B cell (primary cell): ENCODE measurements at places on chromosomes 1 and 21. TPM values are rescaled to one million over a fixed set of nuclear protein-coding genes. Genes with fewer than 3 reads are reported as not detected.

GRCh38 chr1:43582162-43582566 lies 51.5 kb downstream of the PTPRF start:
- H3K4me1 ChIP-seq: no peaks in the 10 kb centered on the region
- H3K36me3 ChIP-seq: no peaks in the 10 kb centered on the region
- no peak overlapping the region for H3K27ac ChIP-seq
- no peak overlapping the region for H3K4me3 ChIP-seq

DNA sequence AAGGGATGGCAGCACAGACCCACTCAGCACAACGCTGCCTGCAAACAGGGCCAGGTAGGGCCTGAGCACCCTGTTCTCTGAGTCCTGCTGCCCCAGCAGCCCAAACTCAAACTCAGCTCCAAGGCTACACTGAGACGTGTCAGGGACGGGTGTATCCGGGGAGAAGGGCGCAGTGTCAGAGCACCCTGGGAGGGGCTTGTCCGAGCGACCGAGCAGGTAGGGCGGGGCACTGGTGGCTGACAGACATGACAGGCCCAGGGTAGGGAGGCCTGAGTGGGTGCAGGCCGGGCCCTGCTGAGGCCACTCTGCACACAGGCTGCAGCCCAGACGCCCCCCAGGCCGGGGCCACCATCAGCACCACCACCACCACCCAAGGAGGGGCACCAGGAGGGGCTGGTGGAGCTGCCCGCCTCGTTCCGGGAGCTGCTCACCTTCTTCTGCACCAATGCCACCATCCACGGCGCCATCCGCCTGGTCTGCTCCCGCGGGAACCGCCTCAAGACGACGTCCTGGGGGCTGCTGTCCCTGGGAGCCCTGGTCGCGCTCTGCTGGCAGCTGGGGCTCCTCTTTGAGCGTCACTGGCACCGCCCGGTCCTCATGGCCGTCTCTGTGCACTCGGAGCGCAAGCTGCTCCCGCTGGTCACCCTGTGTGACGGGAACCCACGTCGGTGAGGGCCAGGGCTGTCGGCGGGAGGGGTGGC lies 5.5 kb downstream of the SCNN1D start:
- no peak overlapping the region for H3K27ac ChIP-seq
- no peak for DNase-seq
- no peaks in the 10 kb centered on the region for H3K27me3 ChIP-seq
- H3K36me3 ChIP-seq: no peaks in the 10 kb centered on the region

- H3K27me3 ChIP-seq: no peaks in the 10 kb centered on the region
- H3K4me3 ChIP-seq: no peak overlapping the region
- H3K4me1 ChIP-seq: no peaks in the 10 kb centered on the region
- no peak overlapping the region for H3K27ac ChIP-seq
- no peaks in the 10 kb centered on the region for H3K36me3 ChIP-seq
Observed at GRCh38 chr1:37149296-37149695, 115.0 kb upstream of the GRIK3 start.

DNA sequence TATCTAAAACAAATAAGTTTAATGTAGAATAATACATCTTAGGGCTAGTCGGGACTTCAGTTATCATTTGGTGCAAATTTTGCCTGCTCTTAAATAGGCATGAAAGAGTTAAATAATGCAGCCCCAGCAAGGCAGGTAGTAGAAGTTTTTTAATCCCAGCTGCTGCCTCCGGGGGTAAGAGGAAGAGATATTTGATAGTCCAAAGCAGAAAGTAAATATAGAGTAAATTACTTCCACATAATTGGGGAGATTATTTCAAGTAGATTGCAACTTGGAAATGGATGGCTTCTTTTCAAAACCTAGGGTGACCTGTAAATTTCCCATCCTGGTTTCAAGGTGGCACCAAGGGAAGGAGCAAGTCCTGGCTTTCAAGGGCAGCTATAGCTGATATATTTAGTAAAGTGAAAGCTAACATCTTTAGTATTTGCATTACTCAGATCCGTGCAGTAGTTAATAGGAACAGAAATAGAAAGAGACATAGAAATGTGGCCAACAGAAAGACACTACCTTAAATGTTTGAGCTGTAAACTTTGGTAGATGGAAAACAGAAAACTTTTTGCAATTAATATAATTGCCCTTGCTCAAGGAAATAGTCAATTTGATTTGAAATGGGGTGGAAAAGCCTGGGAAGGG lies 109.1 kb downstream of the LMO4 start:
- no peaks in the 10 kb centered on the region for H3K27me3 ChIP-seq
- H3K36me3 ChIP-seq: no peaks in the 10 kb centered on the region
- no peak overlapping the region for H3K27ac ChIP-seq
- no peak for DNase-seq
- no peaks in the 10 kb centered on the region for H3K4me1 ChIP-seq
- no peak overlapping the region for H3K4me3 ChIP-seq

- no peak overlapping the region for H3K4me3 ChIP-seq
- H3K27me3 ChIP-seq: no peaks in the 10 kb centered on the region
- no peak overlapping the region for H3K27ac ChIP-seq
- peaks cover 3% of the 10 kb centered on the region for H3K4me1 ChIP-seq
- no peaks in the 10 kb centered on the region for H3K36me3 ChIP-seq
Observed at GRCh38 chr1:89041119-89041641, 18.5 kb upstream of the GBP3 start.

- no peaks in the 10 kb centered on the region for H3K4me1 ChIP-seq
- DNase-seq: no peak
- H3K4me3 ChIP-seq: no peak overlapping the region
Observed at GRCh38 chr1:195894411-195894810, 713.8 kb downstream of the KCNT2 start.

GRCh38 chr1:24411963-24412362 lies 1.6 kb downstream of the STPG1 start:
- no peaks in the 10 kb centered on the region for H3K36me3 ChIP-seq
- peaks cover 18% of the 10 kb centered on the region for H3K4me1 ChIP-seq
- no peak overlapping the region for H3K4me3 ChIP-seq
- DNase-seq: no peak

DNA sequence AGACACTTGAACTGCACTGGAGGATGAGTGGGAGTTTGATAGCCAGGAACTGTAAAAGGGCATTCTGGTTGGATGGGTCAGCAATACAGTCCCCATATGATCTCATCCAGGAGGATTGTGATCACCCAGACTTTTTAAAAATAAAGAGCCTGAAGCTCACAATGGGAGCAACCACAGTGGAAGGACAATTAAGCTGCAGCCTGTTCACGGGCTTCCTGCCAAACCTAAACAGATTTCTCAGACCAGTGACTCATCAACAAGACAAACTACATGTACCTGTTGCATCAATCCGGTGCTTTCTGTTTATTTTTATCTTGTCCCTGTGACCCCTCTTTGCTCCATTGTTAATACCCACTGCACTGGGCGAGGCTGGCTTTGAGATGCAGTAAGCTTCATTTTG lies 52.3 kb downstream of the PAPPA2 start:
- H3K27ac ChIP-seq: no peak overlapping the region
- H3K36me3 ChIP-seq: no peaks in the 10 kb centered on the region
- H3K27me3 ChIP-seq: no peaks in the 10 kb centered on the region
- H3K4me3 ChIP-seq: no peak overlapping the region
- no peak for DNase-seq
- H3K4me1 ChIP-seq: no peaks in the 10 kb centered on the region

DNA sequence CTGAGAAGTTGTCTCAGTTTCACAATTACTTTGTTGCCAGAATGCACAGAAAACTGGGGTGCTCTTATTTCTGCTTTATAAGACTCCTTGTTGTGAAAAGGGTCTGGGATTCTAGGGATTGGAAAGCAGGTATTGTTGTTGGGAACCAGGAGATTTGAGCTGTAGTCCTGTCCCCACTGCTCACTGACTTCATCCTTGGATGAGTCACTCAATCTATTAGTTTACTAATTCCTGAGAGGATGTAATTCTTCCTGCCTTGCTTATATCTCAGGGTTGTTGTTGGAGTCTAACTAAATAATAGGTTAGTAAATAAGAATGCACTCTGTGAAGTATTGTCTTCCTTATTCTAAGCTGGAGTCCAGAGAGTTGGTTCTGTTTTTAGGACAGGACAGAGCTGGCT lies 172.5 kb upstream of the GALNT2 start:
- H3K4me1 ChIP-seq: no peaks in the 10 kb centered on the region
- no peak for DNase-seq
- no peaks in the 10 kb centered on the region for H3K36me3 ChIP-seq
- no peak overlapping the region for H3K27ac ChIP-seq
- H3K4me3 ChIP-seq: no peak overlapping the region

DNA sequence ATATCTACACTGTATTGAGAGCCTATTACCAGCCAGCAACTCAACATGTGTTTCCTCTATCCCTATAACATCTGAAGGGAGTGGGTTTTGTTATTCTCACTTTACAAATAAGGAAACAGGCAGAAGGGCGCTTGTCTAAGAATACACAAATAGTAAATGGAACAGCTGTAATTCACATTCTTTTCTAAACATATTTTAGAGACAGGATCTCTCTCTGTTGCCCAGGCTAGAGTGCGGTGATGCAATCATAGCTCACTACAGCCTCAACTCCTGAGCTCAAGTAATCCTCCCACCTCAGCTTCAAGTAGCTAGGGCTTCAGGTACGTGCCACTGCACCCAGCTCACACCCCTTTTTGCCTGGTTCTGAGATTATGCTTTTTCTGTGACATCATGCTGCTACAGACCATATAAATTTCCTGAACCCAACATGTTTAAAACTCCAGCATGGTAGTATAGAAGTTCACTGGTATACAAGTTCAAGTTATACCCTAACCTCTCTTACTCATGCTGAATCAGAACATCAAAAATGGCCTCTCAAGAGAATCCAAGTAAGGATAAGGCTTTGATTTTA lies 8.6 kb upstream of the TACSTD2 start:
- H3K4me3 ChIP-seq: no peak overlapping the region
- no peaks in the 10 kb centered on the region for H3K36me3 ChIP-seq
- H3K4me1 ChIP-seq: no peaks in the 10 kb centered on the region
- DNase-seq: no peak
- H3K27me3 ChIP-seq: peaks cover 13% of the 10 kb centered on the region
- no peak overlapping the region for H3K27ac ChIP-seq

DNA sequence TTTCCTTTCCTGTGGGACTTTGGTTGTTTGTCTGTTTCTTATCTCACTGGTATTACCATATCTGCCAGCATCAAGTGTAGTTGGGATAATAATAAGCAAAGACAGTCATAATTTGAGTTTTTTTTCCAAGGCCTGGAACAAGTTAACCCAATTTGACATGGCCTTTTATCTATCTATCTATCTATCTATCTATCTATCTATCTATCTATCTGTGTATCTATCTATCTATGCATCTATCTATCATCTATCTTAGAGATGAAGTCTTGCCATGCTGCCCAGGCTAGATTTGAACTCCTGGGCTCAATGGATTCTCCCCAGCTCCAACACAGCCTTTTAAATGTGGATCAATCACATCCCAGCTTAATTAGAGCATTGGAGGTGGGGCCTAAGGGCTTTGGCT lies 174.1 kb upstream of the CSF3R start:
- no peak overlapping the region for H3K27ac ChIP-seq
- no peak overlapping the region for H3K4me3 ChIP-seq
- no peak for DNase-seq
- no peaks in the 10 kb centered on the region for H3K4me1 ChIP-seq
- H3K27me3 ChIP-seq: peaks cover 2% of the 10 kb centered on the region

GRCh38 chr1:37096523-37096922 lies 62.2 kb upstream of the GRIK3 start:
- H3K27ac ChIP-seq: no peak overlapping the region
- H3K36me3 ChIP-seq: no peaks in the 10 kb centered on the region

- no peaks in the 10 kb centered on the region for H3K27me3 ChIP-seq
- no peak for DNase-seq
- H3K4me1 ChIP-seq: no peaks in the 10 kb centered on the region
- H3K27ac ChIP-seq: no peak overlapping the region
- H3K36me3 ChIP-seq: no peaks in the 10 kb centered on the region
Observed at GRCh38 chr1:199058281-199058680, 419.4 kb downstream of the PTPRC start.

- H3K4me3 ChIP-seq: no peak overlapping the region
- H3K27me3 ChIP-seq: no peaks in the 10 kb centered on the region
- H3K27ac ChIP-seq: no peak overlapping the region
- no peak for DNase-seq
- no peaks in the 10 kb centered on the region for H3K4me1 ChIP-seq
Observed at GRCh38 chr1:42593486-42594100, 64.6 kb upstream of the PPIH start.

GRCh38 chr1:172277275-172277674 lies 143.2 kb upstream of the C1orf105 start:
- no peaks in the 10 kb centered on the region for H3K36me3 ChIP-seq
- H3K27me3 ChIP-seq: no peaks in the 10 kb centered on the region
- no peak for DNase-seq
- no peak overlapping the region for H3K4me3 ChIP-seq
- H3K4me1 ChIP-seq: no peaks in the 10 kb centered on the region

- H3K4me3 ChIP-seq: no peak overlapping the region
- H3K27ac ChIP-seq: no peak overlapping the region
- no peak for DNase-seq
- H3K36me3 ChIP-seq: no peaks in the 10 kb centered on the region
- peaks cover 21% of the 10 kb centered on the region for H3K4me1 ChIP-seq
- H3K27me3 ChIP-seq: no peaks in the 10 kb centered on the region
Observed at GRCh38 chr1:226350519-226350865, 41.5 kb upstream of the LIN9 start.

- no peak overlapping the region for H3K4me3 ChIP-seq
- no peak overlapping the region for H3K27ac ChIP-seq
Observed at GRCh38 chr1:30379684-30380624, 343.4 kb downstream of the MATN1 start.

DNA sequence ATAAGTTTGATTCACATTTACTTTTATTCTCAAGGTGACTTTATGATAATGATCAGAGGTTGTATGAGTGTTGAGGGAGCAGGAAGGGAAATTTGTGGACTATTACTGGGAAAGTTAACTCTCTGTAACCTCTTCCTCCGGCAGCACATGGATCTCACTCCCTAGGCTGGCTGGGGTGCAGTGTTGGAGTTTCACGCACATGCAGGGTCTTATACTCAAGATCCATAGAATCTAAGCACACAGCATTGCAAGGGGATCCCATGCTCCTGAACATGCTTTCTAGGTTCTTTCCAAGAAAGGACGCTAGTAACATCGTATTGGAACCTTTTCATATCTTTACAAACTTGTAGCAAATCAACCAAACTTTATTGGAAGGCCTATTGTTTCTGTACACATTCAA lies 757.6 kb upstream of the TPTE start:
- no peak for DNase-seq
- no peaks in the 10 kb centered on the region for H3K27me3 ChIP-seq
- H3K4me1 ChIP-seq: no peaks in the 10 kb centered on the region
- no peak overlapping the region for H3K27ac ChIP-seq
- H3K36me3 ChIP-seq: no peaks in the 10 kb centered on the region

- no peak overlapping the region for H3K27ac ChIP-seq
- H3K27me3 ChIP-seq: peaks cover 2% of the 10 kb centered on the region
- no peaks in the 10 kb centered on the region for H3K4me1 ChIP-seq
- no peak for DNase-seq
- H3K36me3 ChIP-seq: no peaks in the 10 kb centered on the region
Observed at GRCh38 chr1:4219826-4220225, 319.8 kb upstream of the C1orf174 start.

The NBPF20 gene
- total RNA-seq: 9.7 and 11.7 TPM in 2 replicates

The PEX19 gene
- 56.0 and 58.4 TPM in 2 replicates for total RNA-seq

The ZBTB8A gene
- total RNA-seq: 0.17 and 0.24 TPM in 2 replicates

The RAB7B gene
- not detected in 2 replicates for total RNA-seq

The CD5L gene
- total RNA-seq: 0.12 and 0.17 TPM in 2 replicates

The ADCY10 gene
- 0.12 and 0.15 TPM in 2 replicates for total RNA-seq

The RGS13 gene
- 0.36 and 0.59 TPM in 2 replicates for total RNA-seq

The CD247 gene
- total RNA-seq: 2.5 and 5.2 TPM in 2 replicates

The TRIM63 gene
- not detected in 2 replicates for total RNA-seq

The HCRTR1 gene
- 0.22 TPM in 2 replicates for total RNA-seq
